ENCODE measurements at places on chromosomes 3 and 15.

GRCh38 chr15:75811626-75812025 is 31.6 kb upstream of the UBE2Q2 start:
- H3K4me3 ChIP-seq, result no peak overlapping the region
- no peaks in the 10 kb centered on the region for H3K36me3 ChIP-seq
- no peaks in the 10 kb centered on the region for H3K4me1 ChIP-seq

DNA sequence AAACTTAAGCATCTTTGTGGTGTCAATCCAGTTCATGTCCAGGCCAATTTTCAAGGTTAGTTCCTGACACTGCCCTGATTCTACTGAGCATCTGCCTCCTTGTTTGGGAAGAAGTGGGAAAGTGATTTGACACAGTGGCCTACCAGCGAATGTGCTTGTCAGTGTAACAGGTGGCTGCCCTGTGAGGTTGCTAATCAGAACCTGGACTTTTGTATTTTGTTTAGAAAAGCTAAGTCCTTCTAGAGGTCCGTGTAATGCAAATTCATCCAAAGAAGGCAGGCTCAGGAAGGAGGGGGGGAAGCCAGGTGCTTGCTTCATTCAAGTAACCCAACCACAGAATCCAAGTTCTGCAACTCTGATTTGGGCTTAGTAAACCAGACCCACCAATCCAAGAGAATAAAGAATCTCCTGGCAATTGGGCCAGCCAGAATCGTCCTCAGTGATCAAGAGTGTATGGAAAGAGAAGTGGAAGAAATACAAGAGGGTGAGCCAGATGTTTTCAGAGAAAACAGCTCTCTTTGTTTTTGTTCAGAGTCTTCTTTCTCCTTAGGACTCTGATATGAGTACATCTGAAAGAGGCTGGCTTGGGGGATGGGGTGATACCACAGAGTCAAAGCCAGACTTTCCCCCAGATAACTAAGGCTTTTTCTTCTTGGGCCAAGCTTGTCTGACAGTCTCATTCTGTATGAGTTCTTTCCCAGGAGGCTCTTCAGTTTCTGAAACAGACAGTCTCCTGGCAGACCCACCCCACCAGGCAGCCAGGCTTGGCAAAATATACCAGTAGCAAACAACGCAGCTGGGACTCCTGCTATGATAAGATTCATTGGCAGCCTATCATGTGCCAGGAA is 508.9 kb upstream of the TBL1XR1 start:
- no peaks in the 10 kb centered on the region for H3K36me3 ChIP-seq
- no peaks in the 10 kb centered on the region for H3K27me3 ChIP-seq
- no peak overlapping the region for H3K4me3 ChIP-seq
- H3K4me1 ChIP-seq, result no peaks in the 10 kb centered on the region
- H3K27ac ChIP-seq, result no peak overlapping the region

DNA sequence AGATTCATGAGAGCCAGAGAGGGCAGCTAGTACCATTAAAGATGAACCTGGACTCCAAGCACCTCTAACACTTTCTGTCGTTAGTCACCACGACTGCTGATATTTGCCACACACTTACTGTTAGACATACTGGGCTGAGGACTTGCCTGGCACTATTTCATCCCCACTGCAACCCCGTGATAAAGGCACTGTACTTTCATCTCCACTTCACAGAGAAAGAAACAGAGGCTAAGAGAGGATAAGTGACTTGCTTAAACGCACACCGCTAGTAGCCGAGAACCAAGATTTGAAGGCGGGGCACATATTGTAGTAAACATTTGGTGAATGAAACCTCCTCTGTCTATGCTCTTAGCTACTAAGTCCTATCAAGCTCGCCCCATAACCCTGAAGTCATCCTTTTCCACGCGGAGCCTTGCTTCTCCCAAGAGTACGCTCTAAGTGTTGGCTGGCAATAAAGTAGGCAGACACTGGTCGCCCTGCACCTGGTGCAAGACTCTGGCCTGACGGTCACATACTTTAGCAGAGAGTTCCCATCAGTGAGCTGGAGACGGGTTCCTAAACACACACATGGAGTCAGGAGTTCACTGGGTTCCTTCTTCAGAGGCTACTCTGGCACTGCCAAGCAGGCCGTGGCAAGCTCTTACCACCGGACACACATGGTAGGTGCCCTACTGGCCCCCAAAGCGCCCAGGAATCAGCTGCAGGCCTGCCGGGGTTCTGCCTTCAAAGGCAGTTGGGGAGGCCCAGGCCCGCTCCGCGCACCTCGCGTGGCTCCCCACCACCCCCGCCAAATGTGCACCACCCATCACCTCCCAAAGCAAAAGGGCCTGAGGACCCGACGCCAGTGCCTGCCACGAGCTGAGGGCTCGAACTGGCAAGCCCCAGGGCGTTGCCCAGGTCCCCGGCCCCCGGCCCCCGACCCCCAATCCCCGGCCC is 951 bp downstream of the POMGNT2 start:
- peaks cover 10% of the 10 kb centered on the region for H3K4me1 ChIP-seq
- no peak for DNase-seq
- peak overlapping the region; percentile 53 for H3K4me3 ChIP-seq
- no peaks in the 10 kb centered on the region for H3K27me3 ChIP-seq

DNA sequence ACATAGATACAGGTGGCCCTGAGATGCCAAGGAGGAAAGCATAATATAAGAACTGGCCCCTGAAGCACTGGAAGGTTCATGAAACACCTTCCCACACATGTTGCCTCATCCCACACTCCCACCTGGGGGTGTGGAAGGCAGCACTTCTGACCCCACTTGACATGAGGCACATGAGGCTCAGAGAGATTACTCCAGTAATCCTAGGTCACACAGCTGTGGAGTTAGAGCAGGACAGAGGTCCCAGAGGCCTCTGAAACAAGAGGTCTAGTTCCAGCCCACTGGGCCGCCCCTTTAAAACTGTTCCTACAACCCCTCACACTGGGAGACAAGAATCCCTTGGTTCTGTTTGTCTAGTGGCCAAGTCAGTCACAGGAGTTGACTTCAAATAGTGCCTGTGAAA is 7.2 kb downstream of the SSUH2 start:
- no peaks in the 10 kb centered on the region for H3K36me3 ChIP-seq
- H3K27me3 ChIP-seq, result no peaks in the 10 kb centered on the region
- no peak overlapping the region for H3K27ac ChIP-seq
- no peak for DNase-seq
- no peak overlapping the region for H3K4me3 ChIP-seq
- no peaks in the 10 kb centered on the region for H3K4me1 ChIP-seq

DNA sequence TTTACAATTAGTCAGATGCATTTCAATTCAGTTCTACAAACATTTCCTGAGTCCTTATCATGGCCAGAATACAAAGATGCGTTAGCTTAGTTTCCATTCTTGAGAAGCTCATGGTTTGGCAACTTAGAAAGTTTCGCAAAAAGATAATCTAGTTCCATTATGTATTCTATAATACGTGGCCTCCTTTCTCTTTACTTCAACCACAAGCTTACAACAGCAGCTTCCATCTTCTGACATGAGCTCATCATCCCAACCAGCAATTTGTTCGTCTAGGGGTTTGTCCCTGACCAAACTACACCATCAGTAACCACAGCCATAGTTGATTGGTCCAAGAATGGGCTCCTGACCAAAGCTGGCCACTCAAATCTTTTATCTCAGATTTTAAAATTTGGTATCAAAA is 267.6 kb upstream of the TBC1D5 start:
- H3K27ac ChIP-seq, result no peak overlapping the region
- no peak for DNase-seq
- no peaks in the 10 kb centered on the region for H3K36me3 ChIP-seq

DNA sequence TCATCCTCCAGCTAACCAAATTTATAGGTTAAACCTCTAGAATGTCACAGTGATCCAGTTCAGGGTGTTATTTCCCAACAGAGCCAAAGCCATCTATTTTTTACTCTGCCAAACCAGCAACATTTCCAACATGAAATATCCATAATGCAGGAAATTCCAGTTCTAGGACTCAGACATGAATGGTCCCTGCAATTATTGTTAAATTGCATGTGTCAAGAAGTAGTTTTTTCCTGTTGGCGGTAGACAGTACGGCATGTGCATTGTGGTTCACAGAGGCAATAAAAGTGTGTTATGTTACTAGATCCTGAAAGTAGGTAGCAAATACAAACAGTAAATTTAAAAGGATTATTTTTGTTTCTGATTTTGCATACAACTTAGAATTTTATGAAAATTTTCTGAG is 215.7 kb upstream of the THBS1 start:
- peaks cover 7% of the 10 kb centered on the region for H3K4me1 ChIP-seq
- no peak overlapping the region for H3K27ac ChIP-seq
- H3K36me3 ChIP-seq, result no peaks in the 10 kb centered on the region
- no peak overlapping the region for H3K4me3 ChIP-seq
- H3K27me3 ChIP-seq, result no peaks in the 10 kb centered on the region
- DNase-seq, result no peak

Data from hepatocyte (in vitro differentiated cells).